Mesothelial cell of epicardium (in vitro differentiated cells): ENCODE measurements at places on chromosomes 6 and 20.

DNA sequence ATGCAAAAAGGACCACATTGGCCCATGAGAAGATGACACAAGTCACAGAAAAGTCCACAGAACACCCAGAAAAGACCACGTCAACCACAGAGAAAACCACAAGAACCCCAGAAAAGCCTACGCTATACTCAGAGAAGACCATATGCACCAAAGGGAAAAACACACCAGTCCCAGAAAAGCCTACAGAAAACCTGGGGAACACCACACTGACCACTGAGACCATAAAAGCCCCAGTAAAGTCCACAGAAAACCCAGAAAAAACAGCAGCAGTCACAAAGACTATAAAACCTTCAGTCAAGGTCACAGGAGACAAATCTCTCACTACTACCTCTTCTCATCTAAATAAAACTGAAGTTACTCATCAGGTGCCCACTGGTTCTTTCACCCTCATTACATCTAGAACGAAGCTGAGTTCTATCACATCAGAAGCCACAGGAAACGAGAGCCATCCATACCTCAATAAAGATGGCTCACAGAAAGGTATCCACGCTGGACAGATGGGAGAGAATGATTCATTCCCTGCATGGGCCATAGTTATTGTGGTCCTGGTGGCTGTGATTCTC, 11.2 kb downstream of the MUCL3 start:
- no peak for DNase-seq

DNA sequence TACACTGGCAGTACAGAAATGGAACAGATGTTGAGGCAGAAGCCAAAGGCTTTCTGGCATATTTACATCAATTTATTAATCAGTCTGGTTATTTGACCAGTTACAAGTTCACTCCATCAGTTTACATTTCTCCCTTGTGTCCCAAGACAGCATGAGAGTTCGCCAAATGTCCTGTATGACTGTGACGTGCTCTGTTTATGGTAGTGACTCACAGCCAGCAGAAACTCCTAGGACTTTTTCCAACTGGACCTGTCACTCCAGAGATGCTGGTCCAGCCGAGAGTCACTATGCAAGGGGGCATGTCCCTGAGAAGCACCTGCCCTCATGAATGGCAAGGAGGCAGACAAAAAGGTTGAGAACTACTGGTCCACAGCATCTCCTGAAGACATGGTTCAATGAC, 160.0 kb downstream of the LRFN2 start:
- DNase-seq: no peak

DNA sequence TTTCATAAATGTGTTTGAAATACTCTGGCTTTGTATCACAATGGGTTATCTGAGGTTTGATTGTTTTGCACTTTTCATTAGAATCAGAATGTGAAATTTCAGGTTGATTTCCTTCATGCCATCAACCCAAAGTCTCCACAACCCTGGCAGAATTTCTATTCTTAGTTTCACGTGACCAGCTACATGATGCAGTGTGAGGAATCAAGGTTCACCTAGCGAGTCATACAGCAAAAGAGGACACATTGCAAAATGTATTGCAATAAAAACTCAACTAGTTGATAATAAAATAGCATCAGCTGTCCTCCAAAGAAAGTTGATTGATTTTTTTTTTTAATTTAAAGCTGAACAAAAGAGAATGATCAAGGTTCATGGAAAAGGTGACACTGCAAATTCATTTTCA, 2.2 kb downstream of the HAO1 start:
- DNase-seq: no peak

DNA sequence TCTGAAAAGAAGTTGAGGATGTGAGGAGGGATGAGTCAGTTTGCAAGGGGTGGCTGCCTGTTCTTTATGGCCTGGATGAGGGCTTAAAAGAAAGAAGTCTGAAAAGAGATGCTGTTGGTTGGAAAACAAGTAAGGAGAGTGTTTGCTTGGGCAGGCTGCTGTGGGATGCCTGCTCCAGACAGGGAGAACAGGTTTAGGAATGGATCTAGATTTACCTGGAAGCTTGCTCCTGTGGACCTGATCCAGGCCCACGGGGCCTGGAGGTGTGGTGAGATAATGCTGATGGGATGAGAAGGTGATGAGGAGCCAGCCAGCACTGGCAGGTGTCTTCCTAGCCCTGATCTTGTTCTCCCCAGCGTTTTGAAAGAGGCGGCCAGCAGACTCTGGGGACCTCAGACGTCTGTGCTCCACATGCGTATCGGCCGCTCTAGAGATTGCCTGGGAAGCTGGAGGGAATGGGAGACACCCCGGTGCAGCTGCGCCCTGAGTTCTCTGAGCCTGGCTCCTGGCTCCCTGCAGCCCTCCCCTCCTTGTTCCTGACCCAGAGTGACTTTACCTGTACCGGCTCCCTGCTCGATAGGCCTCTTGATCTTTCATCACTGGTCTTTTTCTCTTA, 331.3 kb downstream of the ZFAND3 start:
- DNase-seq: no peak

DNA sequence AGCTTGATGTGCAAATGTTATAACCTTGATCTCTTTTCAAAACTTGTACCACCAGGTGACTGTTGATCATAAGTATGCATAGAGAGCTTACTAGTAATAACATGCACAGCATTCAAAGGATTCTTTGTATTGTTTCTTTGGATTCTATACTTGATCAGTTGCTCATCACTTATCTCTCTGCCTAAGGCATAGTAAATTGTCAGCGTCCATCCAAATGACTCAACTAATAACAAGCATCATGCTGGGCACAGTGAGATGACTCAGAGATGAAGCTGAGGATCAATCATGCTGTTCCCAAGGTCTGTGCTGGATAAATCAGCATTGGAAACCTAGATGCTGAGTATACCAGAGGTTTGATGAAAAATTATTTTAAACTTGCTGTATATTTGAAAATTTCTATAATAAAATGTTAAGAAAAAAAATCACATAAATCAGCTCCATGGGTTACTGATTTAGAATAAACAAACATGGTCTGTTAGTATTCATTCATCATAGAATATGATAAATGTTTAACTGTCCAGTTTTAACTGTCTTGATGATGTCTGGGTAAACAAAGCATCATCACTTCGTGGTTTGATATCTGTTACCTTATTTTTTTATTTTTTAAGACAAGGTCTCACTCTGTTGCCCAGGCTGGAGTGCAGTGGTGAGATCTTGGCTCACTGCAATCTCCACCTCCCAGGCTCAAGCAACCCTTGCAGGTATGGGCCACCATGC, 45.6 kb upstream of the SGK1 start:
- DNase-seq: no peak

- no peak for DNase-seq
Measured at GRCh38 chr6:148963738-148964137, 216.9 kb downstream of the UST start.

DNA sequence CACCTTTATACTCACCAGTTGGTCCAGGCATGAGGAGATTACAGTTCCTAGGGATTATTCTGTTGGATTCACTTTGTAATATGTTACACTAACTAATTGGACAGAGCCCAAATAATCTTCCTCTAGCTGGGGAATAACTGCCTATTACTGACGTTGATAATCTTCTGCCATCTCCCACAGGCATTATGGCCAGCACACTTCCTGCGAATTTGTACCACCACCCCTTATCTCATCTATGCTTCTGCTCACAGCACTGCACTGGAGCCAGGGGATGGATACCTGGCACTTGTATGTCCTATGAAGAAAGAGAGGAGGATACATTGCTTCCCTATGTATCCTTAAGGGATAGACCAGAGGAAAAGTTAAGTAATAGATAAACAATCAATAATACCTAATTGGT, 494.8 kb upstream of the MAN1A1 start:
- DNase-seq: no peak

DNA sequence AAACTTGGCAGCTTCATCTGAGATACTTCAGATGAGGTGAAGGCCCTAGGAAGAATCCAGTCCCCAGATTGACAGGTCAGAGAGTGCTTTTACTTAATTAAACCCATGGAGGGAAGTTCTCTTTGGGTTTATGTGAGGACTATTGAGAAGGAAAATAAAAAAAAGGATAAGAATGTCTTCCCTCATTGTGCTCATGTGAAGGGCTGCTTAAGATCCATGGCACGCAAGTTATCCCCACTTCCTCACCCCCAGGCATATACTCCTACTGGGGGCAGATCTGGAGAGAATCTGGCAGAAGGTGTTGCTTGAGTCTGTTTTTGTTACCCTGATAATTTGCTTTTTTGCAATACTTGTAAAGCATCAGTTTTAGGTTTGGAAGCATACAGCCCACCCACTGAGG, 322.9 kb upstream of the TFAP2D start:
- no peak for DNase-seq

GRCh38 chr20:8361006-8361652, 229.1 kb downstream of the PLCB1 start:
- no peak for DNase-seq

GRCh38 chr6:141041596-141042087, 1091.1 kb upstream of the GJE1 start:
- no peak for DNase-seq

- DNase-seq: no peak
Measured at GRCh38 chr20:58705208-58705926, 12.8 kb downstream of the NPEPL1 start.

DNA sequence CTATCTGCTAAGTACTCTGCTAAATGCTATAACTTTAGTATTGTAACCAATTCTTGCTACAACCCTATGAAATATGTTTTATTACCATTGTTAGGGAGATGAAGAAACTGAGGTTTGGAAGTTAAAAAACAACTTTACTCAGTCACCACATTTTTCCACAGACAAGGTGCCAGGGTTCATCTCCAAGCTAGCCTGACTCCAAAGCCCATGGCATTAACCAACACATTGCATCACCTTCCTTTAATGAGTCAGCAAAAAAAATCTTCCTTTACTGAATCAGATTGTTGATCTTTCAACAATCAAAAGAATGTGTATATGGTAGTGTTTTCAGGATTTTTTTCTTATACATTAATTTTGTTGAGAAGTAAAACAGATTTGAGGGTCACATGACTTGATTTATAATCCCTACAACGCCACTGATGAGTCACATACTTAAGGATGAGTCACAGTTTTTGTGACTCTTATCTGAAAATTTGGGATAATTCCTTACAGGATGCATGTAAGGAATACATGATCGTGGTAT, 41.5 kb downstream of the MAN1A1 start:
- no peak for DNase-seq

GRCh38 chr6:15293674-15294073, 47.8 kb downstream of the JARID2 start:
- no peak for DNase-seq

DNA sequence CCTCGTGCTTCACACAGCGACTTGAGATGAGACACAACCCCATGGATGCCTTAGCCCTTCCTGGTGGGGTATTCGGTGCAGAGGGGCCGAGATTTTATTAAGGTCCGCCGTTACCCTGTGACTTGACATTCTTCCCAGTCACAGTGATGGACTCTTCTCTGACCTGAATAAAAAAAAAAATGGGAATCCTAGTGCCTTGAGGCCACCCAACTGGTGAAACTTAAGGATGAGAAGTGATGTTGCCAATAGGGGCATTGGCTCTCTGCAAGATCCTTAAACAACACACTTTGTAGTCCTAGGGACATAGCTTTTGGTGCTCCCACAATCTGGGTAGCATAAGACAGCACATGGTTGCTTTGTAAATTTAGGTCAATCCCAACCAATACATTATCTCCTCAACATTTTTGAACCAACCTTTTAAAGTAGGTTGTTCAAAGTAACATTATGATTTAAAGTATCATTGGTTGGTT, 814 bp upstream of the ADNP start:
- DNase-seq: no peak

DNA sequence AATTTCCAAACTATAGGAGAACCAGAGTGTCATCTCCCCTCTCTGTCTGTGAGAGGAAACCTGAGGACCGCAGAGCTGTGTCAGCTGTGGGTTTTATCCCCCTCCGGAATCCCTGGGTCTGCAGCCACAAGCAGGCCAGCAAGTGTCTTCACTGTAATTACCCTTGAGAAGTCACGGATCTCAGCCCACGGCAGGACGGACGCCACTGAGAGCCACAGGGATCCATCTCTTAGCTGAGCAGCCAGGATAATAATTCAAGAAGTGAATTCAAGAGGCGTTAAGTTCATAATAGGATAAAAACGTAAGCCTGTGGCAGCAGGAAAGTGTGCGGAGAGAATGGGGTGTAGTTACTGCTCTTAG, 37.0 kb downstream of the DLL1 start:
- DNase-seq: no peak

- DNase-seq: no peak
Measured at GRCh38 chr6:163950159-163950558, 535.6 kb downstream of the QKI start.

- DNase-seq: no peak
Measured at GRCh38 chr6:159943101-159943632, 25.7 kb upstream of the IGF2R start.

DNA sequence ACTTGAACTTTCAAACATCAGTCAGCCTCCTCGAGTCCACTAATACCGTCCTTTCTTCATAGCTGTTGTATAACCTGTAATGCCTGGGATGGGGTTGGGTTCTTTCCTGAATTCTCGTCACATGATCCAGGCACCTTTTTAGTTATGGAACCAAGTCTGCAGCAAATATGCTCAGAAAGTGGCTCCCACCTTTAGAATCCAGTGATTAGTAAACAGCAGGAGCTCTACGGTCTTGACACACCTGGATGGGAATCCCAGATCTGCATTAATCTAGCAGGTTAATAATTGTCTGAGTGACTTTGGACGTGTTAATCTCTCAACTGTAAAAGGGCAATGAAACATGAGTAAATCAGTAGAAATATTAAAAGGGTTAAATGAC, 729 bp upstream of the ZHX3 start:
- DNase-seq: no peak

GRCh38 chr6:95294043-95294442, 283.3 kb upstream of the MANEA start:
- no peak for DNase-seq

DNA sequence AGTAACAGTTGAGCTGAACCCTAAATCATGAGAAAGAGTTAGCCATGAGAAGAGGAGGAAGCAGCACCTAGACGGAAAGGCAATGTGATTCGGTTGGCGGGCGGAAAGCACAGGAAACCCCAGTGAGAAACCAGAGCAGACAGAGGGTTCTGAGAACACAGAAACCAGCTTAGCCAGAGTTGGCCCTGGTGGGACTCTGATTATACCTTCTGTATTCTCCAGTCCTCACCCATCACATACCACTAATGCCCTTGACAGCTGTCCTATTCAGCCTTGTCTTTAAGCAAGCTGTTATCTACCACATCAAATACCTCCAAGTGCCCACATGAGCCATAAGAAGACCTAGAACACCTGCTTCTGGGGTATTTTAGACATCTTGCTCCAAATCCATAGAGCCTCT, 58.9 kb upstream of the LRRC1 start:
- no peak for DNase-seq

DNA sequence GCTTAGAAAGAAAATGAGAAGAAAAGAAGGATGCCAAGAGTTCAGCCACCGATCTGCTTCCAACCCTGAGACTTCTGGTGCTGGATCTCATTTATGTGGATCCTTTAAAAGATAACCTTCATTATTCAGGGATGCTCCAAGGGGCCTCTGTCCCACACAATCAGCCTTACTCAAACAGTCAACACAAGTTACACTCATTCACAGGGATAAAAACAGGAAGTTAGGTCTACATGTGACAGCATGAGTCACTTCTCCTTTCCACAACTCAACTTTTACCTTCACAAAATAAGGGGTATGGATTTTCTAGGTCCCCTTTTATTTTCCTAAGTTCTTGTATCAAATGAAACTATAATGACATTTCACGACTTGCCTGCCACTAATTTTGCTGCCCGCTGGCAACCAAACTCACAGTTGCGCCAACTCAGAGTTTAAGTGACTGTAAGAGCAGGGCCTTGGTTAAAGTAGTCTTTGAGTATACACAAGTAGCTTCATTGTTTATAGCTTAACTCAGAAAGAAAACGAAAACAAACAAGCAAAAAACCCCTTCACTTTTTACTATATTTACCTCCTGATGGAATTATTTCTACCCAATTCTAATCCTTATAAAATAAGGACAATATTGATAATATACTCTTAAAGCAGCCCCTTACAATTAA, 278.8 kb upstream of the RUNX2 start:
- no peak for DNase-seq
